A172 (cell line): ENCODE measurements at places on chromosomes 1 and 21.

DNA sequence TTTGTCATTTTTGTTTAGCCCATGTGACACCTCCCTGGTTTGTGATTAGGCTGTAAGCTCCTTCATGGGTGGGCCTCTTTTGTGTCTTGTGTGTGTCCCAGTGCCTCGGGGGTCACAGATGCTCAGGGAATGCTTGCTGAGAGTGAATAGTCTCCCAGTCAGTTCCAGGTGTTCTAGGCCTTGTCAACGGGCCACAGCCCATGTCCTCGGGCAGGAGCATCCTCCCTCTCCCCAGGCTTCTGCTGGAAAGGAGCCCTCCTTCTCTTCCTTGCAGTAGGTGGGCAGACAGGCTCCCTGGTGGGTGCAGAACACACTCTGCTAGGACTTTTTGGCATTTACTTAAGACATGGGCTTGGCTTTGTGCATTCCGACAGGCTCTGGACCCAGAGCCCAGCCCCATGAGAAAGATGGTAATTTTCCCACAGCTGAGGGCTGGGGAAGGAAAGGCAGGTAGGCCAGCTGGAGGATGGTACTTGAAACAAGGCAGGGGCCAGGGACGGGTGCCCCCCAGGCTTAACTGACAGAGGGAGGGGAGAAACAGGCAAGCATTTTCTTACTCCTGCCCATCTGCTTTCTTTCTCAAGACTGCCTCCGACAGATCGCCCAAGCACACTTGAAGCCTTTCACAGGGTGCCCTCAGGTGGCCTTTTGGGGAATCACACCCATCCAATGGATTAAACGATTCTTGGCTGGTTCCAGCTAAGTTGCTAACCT lies 7.1 kb upstream of the CPLANE2 start:
- peak; percentile 69 for DNase-seq

- no peak for DNase-seq
Measured at GRCh38 chr1:248853663-248854375, 5.1 kb downstream of the ZNF692 start.

DNA sequence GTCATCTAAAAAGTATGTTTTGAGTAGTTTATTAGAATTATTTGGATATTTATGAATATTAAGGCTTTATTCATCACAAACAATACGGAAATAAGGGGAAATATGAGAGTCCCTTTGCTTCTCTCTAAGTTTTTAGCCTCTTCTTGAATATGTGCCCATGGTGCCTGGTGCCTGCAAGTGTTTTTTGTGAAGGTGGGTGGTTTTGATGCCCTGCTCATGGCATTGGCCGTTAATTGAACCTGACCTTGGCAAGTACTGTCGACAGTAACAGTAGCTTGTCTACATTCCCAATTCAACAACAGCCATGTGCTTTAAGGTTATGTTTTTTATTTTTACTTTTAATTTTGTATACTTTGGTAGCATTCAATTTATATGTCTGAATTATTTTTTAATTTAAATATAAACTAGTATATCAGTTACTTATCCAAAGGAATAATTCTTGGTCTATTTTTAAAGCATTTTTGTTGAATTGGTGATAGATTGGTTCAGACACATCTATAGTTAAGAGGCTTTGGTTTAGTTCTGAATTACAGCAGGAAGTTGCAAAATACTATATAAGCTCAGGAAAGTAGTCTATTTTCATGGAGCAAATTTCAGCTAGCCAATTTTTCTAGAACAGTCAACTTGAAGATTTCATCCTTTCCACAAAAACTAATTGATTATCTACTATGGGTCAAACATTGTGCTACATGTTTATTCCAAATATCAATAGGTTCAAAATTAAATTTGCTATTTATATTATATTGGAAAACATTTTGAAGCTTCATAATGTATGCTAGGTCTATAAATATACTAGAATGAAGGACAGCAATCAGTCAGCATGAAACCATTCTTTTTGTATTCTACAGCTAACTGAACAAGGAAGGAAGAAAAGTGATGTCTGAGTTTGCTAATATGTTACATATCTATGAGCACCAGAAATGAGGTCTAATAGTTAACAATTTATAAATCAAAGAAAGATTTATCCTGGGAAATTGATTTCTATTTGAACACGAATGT lies 184.4 kb downstream of the MRPL39 start:
- DNase-seq: no peak

- DNase-seq: no peak
Measured at GRCh38 chr1:202562444-202563060, 147.7 kb downstream of the SYT2 start.

DNA sequence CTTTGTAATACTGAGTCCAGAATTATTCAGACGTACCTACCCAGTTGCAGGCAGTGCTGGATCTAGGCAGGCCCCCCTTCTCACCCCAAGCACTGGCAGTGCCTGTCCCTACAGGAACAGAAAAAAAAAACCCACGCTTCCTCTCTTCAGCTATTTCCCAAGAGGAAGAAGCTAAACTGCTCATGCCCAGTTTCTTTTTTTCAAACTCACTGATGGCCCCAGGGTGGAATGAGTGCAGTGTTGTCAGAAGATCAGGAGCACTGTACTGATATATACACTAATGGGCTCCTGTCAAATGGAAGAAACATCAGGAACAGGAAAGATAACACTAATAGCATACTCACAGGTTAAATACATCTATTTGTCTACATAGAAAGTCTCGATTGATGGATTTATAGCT lies 28.2 kb upstream of the DOCK7 start:
- DNase-seq: no peak
